Right renal pelvis (tissue), 4 donors: ENCODE measurements at places on chromosomes 7 and 10. TPM values are rescaled to one million over a fixed set of nuclear protein-coding genes. Genes with fewer than 3 reads are reported as not detected.

DNA sequence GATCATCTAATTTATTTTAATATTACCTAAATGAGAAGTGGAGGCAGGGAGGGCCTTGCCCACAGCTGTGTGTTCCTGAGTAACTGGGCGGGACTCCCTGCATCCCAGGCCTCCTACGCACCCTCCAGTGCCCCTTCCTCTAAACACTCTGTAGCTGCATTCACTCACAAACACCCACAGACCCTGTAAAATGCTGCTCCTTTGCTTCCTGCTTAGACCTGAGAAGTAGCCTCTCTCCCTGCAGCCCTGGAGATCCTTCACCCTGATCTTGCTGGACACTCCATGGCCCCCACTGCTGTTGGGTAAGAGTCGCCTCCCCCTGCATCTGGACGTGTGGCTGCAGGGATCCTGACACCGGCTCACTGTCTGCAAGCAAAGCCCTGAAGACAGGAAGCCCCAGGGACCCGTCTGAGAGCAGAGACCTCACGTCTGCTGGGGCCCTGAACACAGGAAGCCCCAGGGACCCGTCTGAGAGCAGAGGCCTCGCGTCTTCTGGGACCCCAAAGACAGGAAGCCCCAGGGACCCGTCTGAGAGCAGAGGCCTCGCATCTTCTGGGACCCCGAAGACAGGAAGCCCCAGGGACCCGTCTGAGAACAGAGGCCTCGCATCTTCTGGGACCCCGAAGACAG is 589.8 kb downstream of the DNAJB6 start:
- no peak for DNase-seq

The OR6V1 gene
- not detected for polyA plus RNA-seq

GRCh38 chr7:100675105-100675451 is 1.5 kb downstream of the GNB2 start:
- no peak for DNase-seq

DNA sequence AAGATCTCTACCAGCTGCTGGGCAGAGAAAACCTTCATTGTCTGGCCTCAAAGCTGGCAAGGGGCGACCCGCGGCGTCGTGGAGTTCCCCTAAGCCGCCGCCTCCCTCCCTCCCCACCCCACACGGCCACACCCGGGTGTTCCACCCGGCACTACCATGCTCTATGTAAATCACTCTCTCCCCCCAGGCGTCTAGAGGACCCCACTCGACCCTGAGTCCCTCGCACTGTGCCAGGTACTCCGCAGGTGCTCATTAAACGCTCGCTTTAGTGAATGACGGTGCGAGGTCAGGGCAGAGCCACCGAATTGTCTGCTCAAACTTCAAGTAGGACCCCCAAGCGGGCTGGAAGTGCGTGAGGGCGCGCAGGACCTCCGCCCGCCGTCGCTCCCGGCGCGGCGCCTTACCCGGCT is 628 bp downstream of the PARP12 start:
- DNase-seq = no peak

- DNase-seq = no peak
Measured at GRCh38 chr10:50373821-50374501, 122.6 kb upstream of the ASAH2 start.

The GAD2 gene
- polyA plus RNA-seq = 1.4 TPM

- DNase-seq = no peak
Measured at GRCh38 chr10:5975641-5976473, 1.5 kb downstream of the IL15RA start.

GRCh38 chr7:151020231-151020630 is 4.1 kb downstream of the ATG9B start:
- DNase-seq = no peak

The C1GALT1 gene
- 45.7 TPM for polyA plus RNA-seq

- DNase-seq = no peak
Measured at GRCh38 chr7:40873248-40873647, 738.4 kb downstream of the SUGCT start.

- no peak for DNase-seq
Measured at GRCh38 chr10:91665842-91666241, 33.0 kb upstream of the PPP1R3C start.

The PCLO gene
- polyA plus RNA-seq = 7.4 TPM

The PNLIP gene
- not detected for polyA plus RNA-seq

The NKX1-2 gene
- 0.01 TPM for polyA plus RNA-seq

DNA sequence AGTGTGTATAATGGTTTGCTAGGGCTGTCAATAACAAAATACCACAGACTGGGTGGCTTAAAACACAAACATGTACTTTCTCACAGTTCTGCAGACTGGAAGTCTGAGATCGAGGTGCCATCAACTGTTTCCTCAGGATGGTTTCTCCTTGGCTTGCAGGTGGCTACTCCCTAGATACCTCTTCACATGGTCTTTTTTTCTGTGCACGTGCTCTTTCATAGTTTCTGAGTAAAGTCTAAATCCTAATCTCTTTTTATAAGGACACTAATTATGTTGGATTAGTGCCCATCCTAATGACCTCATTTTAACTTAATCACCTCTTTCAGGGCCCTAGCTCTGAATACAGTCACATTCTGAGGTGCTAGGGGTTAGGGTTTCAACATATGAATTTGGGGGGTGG is 65.9 kb downstream of the AMPH start:
- DNase-seq = no peak

- peak; percentile 28 for DNase-seq
Measured at GRCh38 chr10:63573068-63573697, 52.0 kb downstream of the REEP3 start.

The ASIC3 gene
- polyA plus RNA-seq = 2.2 TPM

- DNase-seq = peak; percentile 20
Measured at GRCh38 chr7:16801111-16801542, 3.7 kb downstream of the AGR2 start.

The CFAP46 gene
- polyA plus RNA-seq = 7.2 TPM

The SLC39A12 gene
- not detected for polyA plus RNA-seq

The PALS2 gene
- polyA plus RNA-seq = 8.8 TPM

GRCh38 chr7:124275411-124275810 is 242.5 kb upstream of the TMEM229A start:
- DNase-seq = no peak
